Kidney capillary endothelial cell (primary cell): ENCODE measurements at places on chromosomes 2 and 18.

- DNase-seq = peak; percentile 53
These were observed 617 bp downstream of the FOSL2 start for GRCh38 chr2:28393114-28393836.

DNA sequence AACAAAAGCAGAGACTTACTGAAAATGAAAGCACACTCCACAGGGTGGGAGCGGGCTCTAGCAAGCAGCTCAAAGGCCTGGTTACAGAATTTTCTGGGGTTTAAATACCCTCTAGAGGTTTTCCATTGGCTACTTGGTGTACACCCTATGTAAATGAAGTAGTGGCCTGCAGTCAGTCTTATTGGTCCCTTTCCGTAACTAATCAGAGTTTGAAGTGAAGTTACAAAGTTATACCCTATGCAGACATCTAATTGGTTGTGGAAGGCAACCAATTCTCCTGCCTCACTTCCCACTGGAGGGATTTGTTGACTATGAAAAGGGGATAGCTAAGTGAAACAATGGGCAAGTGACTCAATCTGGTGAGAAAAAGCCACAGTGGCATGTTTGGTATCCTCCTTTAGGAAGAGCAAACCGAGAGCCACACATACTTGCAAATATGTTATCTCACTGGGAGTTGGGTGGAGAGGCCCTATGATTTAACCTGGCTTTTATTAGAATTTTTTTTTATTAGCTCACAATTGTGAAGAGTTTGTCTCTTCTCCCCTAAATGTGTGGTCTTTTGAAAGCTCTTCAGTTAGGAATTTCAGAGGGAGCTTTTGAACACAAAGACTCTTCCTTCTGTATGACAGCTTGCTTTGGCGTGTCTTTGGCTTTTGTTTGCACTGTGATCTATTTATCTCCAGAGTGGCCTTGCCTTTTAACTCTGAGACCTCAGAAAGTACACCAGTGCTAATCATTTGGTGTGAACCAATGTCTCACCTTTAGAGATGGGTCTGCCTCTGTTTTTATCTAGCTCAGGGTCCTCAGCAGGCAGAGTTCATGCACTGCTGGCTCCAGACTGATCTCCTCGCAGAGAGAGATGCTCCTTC, 69.6 kb downstream of the MAP4K4 start:
- peak; percentile 84 for DNase-seq

- no peak for DNase-seq
These were observed 46.8 kb upstream of the RIOK3 start for GRCh38 chr18:23406271-23406787.

GRCh38 chr2:96969321-96969720, 17.1 kb downstream of the FAM178B start:
- no peak for DNase-seq

GRCh38 chr2:217890445-217890844, 112.3 kb downstream of the TNS1 start:
- DNase-seq = peak; percentile 72

DNA sequence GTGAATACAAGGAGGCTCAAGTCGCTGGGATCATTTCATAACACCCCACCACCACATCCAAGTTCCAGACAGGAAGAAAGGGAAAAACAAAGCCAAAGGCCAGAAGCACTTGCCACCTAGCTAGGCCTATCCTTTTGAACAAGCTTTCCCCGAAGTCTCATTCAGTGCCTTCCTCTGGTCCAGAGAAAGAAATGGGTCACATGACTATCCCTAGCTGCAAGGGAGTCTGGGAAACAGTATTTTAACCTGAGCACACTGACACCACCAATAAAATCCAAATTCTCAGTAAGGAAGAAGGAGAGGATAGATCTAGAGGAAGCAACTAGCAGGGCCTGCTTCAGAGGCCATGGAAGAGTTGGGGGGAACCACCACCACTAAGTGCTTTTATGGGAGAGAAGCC, 91.2 kb downstream of the POLR1A start:
- DNase-seq = no peak

- no peak for DNase-seq
These were observed 124.8 kb upstream of the XPO1 start for GRCh38 chr2:61662990-61663389.

GRCh38 chr2:61470122-61470951, 550 bp downstream of the USP34 start:
- DNase-seq = peak; percentile 53

GRCh38 chr2:136359121-136359965, 241.4 kb upstream of the CXCR4 start:
- no peak for DNase-seq

DNA sequence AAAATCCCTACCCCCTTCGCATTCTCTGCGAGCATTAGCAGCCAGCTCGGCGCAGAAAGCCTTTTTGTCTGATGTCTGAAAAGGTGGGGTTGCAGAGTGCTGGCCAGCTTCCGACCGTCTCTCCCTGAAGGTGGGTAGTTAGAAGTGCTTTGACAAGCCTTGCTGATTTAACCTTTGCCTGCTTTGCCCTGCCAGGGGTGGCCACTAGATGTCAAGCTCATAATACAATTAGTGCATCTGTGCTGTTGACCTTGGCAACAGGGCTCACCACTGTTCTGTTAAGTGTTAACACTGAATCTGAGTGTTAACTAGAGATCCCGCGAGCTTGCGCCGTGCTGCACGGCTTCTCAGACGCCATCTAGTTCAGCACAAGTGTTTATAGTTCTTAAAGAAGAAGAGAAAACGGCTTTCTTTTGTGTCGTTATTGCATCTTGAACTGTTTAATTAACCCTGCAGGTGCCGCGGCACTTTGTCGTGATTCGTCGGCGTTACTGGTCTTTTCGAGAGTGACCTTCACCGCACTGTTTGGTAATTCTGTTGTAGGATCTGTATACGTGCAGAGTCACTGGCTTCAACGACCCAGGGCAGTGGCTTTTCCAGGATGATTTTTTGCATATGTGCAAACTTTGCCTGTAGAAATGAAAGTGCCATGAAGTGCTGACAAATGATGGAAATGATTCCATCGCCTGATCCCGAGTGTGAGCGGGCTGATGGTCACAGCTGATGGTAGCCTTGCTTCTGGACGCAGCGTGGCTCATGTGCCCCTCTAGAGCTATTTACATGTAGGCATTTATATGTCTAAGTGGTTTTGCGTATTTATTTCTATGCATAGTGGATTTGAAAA, 5.5 kb downstream of the SALL3 start:
- DNase-seq = peak; percentile 29

DNA sequence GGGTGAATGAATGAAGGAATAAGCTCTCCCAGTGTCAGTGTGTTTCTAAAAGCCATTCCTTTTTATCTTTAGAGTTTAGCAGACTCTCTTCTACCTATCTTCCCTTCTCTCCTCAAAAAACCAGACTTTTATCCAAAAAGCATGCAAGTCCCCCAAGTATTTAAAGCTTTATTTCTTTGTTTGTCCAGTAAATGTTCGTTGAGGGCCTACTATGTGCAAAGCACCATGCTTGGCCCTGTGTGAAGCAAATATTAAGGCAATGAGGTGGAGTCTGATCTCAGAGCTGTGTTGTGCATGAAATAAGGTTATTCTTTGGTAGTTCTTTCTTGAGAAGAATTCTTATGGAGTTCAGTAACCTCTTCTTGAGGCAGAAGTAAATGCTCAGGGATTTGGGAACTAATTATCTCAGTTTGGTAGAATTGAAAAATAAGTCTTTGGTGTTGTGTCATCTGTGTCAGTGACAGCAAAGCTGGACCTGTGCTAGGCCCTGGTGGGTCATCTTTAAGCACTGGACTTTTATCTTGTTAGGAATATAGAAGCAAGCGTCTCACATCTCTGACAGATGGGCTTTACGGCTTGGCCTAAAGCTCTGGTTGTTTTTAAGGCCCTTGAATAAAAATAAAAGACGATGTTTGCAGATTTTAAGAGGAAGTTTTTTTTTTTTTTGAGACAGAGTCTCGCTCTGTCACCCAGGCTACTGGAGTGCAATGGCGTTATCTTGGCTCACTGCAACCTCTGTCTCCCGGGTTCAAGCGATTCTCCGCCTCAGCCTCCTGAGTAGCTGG, 28.1 kb upstream of the CASP10 start:
- DNase-seq = no peak

DNA sequence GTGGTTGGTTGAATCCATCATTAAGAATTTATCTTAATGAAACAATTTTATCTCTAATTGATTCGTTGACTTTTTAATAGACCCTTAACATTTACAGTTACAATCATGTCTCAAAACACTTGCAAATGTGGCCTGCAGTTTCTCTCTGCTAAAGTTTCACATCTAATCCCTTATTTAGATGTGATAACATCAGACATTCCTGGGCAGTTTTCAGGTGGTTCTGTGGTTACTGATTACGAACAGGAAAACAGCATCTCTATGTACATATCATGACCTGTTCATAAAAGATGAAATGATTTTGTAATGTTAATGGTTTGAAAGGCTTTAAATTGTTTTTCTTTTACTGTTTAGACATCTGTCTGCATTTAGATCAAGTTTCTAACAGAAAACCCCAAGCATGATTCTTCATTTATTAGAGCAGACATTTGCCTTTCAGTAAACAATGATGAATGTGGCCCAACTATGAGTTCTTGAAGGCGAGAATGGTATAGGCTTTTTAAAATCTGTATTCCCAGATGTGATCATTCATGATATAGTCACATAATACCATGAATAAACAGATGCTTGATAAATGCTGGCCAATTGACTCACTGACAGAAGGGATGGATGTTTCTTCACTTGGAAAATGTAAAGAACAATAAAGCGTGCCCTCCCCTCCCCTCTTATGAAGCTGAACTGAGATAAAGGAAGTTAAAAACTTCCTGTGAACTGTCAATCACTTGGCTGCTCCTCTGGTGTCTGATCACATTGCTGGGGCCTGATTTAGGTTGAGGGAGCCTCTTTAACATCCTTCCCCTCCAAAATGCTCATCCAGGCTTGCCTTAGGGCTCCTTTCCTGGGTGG, 3.5 kb downstream of the CAPN14 start:
- DNase-seq = no peak

DNA sequence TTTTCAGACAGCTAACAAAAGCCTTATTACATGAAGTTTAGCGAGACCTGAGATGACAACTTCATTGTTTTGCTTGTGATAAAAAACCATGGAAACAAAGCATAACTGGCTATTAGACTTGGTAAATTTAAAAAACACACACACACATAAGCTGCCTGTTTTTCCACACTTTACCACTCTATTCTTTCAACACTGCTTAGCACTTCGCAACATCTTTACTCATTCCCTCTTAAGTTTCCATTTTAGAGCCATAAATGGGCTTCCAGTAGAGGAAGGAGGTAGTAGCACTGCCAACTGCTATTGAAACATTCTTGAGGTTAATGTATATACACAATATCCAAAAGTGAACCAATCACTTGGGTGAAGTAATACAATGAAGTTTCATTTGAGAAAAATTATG, 54.1 kb downstream of the BAZ2B start:
- no peak for DNase-seq

DNA sequence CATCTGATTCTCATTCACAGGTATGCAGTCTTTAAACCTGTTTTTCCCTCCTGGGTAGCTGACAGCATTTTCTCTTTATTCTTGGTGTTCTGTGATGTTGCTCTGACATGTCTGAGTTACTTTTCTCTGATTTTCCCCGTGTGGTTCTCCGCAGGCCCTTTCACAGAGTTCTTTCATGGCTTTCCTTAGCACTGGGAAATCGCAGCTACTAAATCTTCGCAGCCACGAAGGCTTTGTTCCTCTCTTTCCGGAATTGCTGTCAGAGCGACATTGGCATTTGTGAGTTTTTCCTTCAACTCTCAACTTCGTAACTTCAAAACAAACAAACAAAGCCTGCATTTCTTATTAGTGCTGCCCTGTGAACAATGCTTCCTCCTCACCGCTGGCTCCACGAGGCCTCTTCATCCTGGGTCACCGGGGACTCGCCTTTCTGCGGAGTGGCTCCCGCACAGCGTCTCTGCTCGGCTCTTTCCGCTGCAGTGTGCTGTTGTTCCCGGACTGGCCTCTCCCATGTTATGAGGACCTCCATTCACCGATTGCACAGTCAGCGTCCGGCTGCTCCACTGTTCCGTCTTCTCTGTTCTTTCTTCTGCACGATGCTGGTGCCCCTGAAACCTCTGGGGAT, 16.1 kb downstream of the COLEC11 start:
- no peak for DNase-seq

- no peak for DNase-seq
These were observed 57.9 kb downstream of the LIPG start for GRCh38 chr18:49619801-49620200.

GRCh38 chr2:234241656-234242458, 191.4 kb downstream of the SPP2 start:
- DNase-seq = peak; percentile 64

- peak; percentile 92 for DNase-seq
These were observed 48.6 kb upstream of the RAPH1 start for GRCh38 chr2:203583701-203584100.

GRCh38 chr2:219448776-219449341, 14.2 kb downstream of the SPEG start:
- DNase-seq = no peak

DNA sequence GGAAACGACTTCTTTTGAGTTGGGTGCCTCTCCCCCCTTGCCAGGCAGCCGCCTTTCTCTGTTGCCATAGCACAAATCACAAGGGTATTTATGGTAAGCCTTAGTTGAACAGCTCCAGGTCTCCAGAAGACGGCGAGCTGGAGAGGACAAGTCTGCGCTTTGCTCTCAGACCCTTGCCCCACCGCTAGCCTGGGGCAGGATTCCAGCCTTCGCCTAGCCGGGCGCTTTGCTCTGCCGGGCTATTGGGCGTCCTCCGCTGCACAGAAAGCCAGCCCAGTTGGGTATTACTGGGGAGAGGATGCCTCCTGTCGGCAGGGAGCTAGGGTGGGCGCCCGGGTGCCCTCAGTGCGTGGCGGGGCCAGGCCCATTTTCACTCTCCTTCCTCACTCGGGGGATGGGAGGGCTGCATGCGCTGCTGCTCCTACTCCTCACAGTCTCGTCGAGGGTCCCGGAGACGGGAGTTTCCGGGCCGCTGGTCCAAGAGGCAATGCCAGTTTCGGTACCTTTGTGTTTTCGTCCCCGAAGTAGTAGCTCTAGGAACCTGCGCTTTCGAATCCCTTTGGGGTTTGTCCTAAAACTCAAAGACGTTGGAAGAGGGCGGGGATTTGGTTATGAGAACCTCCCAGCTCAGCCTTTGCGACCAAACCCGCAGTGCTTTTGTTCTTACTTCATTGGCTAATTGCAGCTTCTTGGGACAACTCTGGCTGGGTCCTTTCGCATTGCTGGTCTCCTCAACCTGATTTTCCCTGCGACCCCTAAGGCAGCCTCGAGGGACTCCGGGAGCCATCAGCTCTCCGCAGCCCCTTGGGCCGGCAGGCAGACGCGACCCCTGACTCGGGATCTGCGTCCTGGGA, 3.6 kb upstream of the DLX2 start:
- DNase-seq = no peak

GRCh38 chr2:224331698-224332097, 70.2 kb downstream of the FAM124B start:
- no peak for DNase-seq

GRCh38 chr2:163565192-163565591, 170.6 kb downstream of the FIGN start:
- no peak for DNase-seq

- DNase-seq = no peak
These were observed 174.1 kb downstream of the CDH2 start for GRCh38 chr18:28002841-28003240.

DNA sequence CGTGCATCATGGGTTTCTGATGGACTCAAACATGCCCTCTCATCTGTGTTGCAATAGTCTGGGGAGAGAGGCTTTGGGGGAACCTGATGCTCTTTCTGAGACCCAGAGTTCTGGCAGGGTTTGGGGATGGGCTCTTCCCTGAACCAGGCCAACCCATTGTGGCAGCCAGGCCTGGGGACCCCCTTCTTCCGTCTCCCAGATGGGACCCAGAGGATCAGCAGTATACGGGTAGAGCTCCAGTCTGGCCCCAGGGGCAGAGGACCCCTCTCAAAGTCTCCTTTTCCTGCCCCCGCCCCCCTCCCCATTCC, 333.7 kb downstream of the DYSF start:
- DNase-seq = no peak

GRCh38 chr18:37207343-37207742, 358.3 kb downstream of the CELF4 start:
- DNase-seq = no peak
